Naive B cell (primary cell): ENCODE measurements at places on chromosomes 1 and 21.

DNA sequence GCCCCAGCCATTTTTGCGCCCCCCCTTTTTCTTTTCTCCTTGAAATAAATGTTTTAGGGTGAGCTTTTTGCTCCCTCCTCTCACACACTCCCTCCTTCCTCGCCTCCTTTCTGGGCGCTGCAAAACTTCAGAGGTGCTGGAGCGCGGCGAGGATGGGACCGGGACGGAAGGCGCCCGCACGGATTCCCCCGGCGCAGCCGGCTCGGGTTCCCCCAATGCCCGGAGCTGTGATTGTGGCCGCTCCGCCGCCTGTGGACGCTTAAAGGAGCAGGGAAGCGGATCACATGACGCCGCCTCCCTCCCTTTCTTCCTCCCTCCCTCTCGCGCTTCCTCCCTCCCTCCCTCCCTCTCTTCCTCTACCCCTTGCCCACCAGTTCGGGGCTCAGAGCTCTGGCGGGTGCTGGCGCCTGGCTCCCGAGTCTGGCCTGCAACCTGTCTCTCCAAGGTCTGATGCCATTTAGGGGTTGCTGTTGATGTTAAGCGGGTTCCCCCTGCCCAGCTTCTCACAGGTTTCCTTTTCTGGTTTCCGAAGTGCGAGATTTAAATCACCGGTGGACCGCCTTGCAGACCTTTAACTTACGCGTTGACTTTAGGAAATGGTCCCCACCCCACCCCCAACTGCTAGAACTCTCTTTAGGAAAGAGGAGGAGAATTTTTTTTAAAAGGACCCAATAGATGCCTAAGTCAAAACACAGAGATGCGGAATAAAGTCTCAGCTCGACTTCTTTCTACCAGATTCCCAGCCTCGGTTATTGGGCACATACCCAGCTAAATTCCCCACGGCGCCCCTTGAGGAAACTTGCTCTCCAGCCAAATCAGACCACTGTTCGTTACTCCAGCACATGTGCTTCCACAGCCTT, at the start of gene WLS:
TSS of gene WLS (minus strand) at position 235 of the 860 bp plus-strand sequence. CDS start at position 11, 224 bp downstream.
- no peak within 1 kb of the TSS for H3K27ac ChIP-seq
- H3K4me3 ChIP-seq: peak within 1 kb of the TSS; percentile 84
- peaks cover 51% of the 10 kb centered on the region for H3K27me3 ChIP-seq
- peaks cover 18% of the 10 kb centered on the region for H3K4me1 ChIP-seq

DNA sequence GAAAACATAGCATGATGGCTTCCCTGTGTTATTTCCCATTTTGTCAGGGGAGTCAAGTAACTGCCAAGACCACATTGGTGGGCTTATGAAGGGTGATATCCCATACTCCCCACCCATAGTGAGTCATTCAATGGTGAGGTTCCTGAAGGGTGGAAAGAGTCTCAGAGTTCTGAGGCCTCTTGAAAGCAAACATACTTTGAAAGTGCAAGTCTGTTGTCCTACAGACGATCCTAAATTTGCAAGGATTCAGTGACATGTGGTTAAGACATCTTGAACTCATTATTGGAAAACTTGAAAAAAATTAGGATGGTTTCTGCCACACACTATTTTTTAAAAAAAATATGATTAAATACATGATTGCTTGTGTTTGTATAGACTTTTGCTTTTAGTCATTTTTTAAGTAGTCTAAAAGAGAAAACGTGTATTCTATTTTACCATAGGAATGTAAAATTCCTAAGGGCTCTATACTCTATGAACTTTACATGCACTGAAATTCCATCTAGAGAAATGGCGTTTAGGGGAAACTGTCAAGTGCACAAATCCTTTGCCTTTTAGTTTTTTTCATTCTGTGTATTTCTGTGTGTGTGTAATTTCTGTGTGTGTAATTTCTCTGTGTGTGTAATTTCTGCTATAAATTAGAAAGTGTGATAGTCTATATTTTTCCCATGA, 225.5 kb upstream of the ADAMTS5 start:
- H3K4me3 ChIP-seq: no peak overlapping the region
- H3K27me3 ChIP-seq: no peaks in the 10 kb centered on the region
- no peaks in the 10 kb centered on the region for H3K4me1 ChIP-seq
- H3K27ac ChIP-seq: no peak overlapping the region

DNA sequence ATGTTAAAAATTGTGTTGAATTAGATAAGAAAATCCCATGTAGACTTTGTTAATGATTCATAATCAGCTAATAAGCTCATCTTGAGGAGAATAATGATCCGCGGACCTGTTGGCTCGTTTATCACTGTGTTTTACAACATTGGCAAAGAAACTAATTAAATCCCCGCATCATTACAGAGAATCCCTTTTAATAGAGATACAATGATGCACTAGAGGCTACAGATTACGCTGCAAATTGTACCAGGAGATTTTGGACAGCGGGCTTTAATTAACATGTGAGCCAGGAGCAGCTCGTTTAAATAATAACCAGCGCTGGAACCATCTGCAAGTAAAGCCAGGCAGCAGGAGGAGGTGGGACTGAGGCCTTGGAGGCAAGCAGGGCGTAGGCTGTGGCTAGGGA, 280.3 kb upstream of the POU3F1 start:
- DNase-seq: no peak
- peaks cover 42% of the 10 kb centered on the region for H3K27me3 ChIP-seq
- no peaks in the 10 kb centered on the region for H3K4me1 ChIP-seq
- H3K27ac ChIP-seq: no peak overlapping the region
- no peaks in the 10 kb centered on the region for H3K36me3 ChIP-seq

DNA sequence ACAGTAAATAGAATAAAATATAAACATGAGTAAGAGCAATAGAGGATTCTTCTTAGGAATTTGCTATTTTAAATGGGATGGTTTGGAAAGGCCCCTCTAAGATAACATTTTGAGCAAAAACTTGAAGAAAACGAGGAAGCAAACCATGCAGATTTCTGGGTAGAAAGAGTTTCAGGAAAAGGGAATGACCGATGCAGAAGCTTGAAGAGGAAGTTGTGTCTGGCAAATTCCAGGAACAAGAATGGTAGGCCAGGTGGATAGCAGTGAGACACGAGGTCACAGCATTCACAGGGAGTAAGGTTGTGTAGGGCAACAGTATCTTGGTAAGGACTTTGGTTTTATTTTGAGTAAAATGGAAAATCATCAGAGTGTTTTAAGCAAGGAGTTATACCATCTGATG, 108.9 kb downstream of the PEX14 start:
- H3K4me1 ChIP-seq: no peaks in the 10 kb centered on the region
- no peak overlapping the region for H3K4me3 ChIP-seq
- no peak for DNase-seq
- peaks cover 3% of the 10 kb centered on the region for H3K36me3 ChIP-seq
- H3K27me3 ChIP-seq: no peaks in the 10 kb centered on the region
- no peak overlapping the region for H3K27ac ChIP-seq

GRCh38 chr1:202126426-202126825, 3.7 kb downstream of the GPR37L1 start:
- peaks cover 12% of the 10 kb centered on the region for H3K27me3 ChIP-seq
- H3K36me3 ChIP-seq: no peaks in the 10 kb centered on the region
- H3K4me3 ChIP-seq: no peak overlapping the region
- no peak overlapping the region for H3K27ac ChIP-seq
- H3K4me1 ChIP-seq: peaks cover 4% of the 10 kb centered on the region

- DNase-seq: no peak
- no peaks in the 10 kb centered on the region for H3K4me1 ChIP-seq
- H3K36me3 ChIP-seq: no peaks in the 10 kb centered on the region
- H3K4me3 ChIP-seq: no peak overlapping the region
- no peak overlapping the region for H3K27ac ChIP-seq
- peaks cover 29% of the 10 kb centered on the region for H3K27me3 ChIP-seq
Measured at GRCh38 chr1:224641030-224641429, 24.9 kb downstream of the CNIH3 start.

- H3K36me3 ChIP-seq: no peaks in the 10 kb centered on the region
- no peak overlapping the region for H3K4me3 ChIP-seq
- no peak overlapping the region for H3K27ac ChIP-seq
Measured at GRCh38 chr1:213723187-213723586, 264.6 kb upstream of the PROX1 start.

DNA sequence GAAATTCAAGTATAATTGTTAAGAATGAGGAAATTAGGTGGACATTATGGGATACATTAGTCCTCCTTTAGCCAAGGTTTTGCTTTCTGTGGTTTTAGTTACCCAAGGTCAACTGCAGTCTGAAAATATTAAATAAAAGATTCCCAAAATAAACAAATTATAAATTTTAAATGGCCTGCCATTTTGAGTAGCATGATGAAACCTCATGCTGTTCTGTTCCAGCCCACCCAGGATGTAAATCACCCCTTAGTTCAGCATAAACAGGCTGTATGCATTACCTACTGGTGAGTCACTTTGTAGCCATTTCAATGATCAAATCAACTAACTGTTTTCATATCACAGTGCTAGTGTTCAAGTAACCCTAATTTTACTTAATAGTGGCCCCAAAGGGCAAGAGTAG, 132.5 kb upstream of the LYPLAL1 start:
- no peaks in the 10 kb centered on the region for H3K4me1 ChIP-seq
- no peak overlapping the region for H3K27ac ChIP-seq
- no peaks in the 10 kb centered on the region for H3K27me3 ChIP-seq

DNA sequence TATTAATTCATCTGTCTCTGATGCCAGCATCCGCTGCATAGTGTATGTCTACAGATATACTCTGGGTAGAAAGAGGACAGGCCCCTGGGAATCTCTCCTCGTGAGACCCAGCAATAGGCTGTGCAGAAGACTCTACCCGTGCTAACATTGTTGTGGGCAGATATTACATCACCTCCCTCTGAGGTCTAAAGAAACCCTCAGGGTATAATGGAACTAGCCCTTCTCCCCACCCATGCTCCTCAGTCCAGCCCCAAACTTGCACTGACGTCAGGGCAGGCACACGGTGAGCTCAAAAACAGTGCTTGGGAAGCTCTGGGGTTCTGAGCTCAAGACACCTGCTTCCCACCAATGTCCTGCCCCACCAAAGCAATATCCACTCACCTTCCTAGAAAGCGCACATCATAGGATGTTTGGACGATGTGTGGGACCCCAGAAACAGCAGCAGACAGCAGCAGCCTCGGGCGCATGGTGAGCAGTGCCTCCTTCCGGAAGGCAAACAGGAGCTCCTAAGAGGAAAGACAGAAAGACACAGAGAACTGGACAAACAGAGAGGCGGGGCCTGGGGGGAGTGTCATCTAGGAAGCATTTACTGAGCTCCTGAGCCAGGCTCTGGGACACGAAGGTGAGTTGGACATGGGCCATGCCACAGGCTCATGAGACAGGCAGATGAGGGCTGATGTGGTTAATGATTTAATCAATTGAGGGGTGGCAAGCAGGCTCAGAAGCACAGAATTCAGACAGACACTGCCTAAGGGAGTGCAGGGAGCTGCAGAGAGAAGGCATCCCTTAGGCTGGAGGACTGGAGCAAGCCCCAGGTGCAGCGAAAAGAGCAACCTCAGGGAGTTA, 4.8 kb downstream of the OVGP1 start:
- H3K4me3 ChIP-seq: no peak overlapping the region
- H3K27me3 ChIP-seq: peaks cover 25% of the 10 kb centered on the region
- no peak overlapping the region for H3K27ac ChIP-seq
- peaks cover 5% of the 10 kb centered on the region for H3K4me1 ChIP-seq
- peaks cover 8% of the 10 kb centered on the region for H3K36me3 ChIP-seq
- no peak for DNase-seq

DNA sequence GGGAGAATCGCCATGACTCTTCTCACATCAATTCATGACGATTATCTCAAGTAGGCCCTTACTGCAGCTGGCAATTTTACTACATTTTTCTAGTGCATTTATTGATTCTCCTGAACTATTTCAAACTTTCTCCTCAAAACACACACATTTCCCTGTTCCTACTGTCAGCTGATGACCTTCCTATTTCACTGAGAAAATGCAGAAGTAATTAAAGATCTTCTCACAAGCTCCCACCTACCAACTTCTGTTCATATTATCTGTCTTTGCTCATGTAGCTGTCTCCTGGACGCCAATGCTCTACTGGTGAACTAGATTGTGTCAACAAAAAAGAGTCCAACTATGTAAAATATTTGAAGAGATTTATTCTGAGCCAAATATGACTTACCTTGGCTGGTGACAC, 36.4 kb upstream of the FASLG start:
- DNase-seq: no peak
- H3K27me3 ChIP-seq: no peaks in the 10 kb centered on the region
- no peaks in the 10 kb centered on the region for H3K4me1 ChIP-seq
- H3K4me3 ChIP-seq: no peak overlapping the region
- peaks cover 31% of the 10 kb centered on the region for H3K36me3 ChIP-seq

DNA sequence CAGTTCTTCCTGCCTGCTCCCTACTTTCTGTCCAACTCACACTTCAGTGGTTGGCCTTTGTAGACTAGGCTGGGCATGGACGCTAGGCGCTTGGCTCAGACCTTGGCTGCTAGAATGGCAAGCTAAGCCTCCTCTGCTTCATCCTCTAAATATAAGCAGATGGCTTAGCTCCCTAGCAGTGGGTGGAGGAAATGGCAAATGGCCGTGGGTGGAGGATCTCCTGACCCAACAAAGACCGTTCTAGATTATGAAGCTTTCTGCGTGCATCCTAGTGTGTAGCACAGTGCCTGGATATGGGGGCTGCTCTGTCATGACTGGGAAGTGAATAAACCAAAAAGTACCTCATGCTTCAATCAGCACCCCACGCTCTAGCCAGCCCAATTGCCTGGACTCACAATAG, 10.4 kb upstream of the ETV3L start:
- no peak for DNase-seq
- H3K4me1 ChIP-seq: peaks cover 11% of the 10 kb centered on the region
- H3K4me3 ChIP-seq: no peak overlapping the region
- peaks cover 20% of the 10 kb centered on the region for H3K27me3 ChIP-seq
- H3K27ac ChIP-seq: no peak overlapping the region
